ENCODE measurements at places on chromosomes 4 and X. TPM values are rescaled to one million over a fixed set of nuclear protein-coding genes. Genes with fewer than 3 reads are reported as not detected.

The DMP1 gene
- not detected for total RNA-seq

The GLRA3 gene
- not detected for total RNA-seq

The TRAM1L1 gene
- 0.75 TPM for total RNA-seq

The PAGE4 gene
- total RNA-seq, result not detected

The FGD1 gene
- total RNA-seq, result 15.6 TPM

The CCDC120 gene
- 14.4 TPM for total RNA-seq

The ZIC3 gene
- not detected for total RNA-seq

GRCh38 chr4:148716431-148717052, 274.3 kb upstream of the NR3C2 start:
- no peaks in the 10 kb centered on the region for H3K4me1 ChIP-seq
- no peaks in the 10 kb centered on the region for H3K36me3 ChIP-seq
- H3K27me3 ChIP-seq, result no peaks in the 10 kb centered on the region
- no peak overlapping the region for H3K27ac ChIP-seq

GRCh38 chr4:112652216-112652615, 15.3 kb downstream of the LARP7 start:
- H3K36me3 ChIP-seq, result peaks cover 76% of the 10 kb centered on the region
- no peaks in the 10 kb centered on the region for H3K27me3 ChIP-seq
- no peak overlapping the region for H3K27ac ChIP-seq
- DNase-seq, result no peak

DNA sequence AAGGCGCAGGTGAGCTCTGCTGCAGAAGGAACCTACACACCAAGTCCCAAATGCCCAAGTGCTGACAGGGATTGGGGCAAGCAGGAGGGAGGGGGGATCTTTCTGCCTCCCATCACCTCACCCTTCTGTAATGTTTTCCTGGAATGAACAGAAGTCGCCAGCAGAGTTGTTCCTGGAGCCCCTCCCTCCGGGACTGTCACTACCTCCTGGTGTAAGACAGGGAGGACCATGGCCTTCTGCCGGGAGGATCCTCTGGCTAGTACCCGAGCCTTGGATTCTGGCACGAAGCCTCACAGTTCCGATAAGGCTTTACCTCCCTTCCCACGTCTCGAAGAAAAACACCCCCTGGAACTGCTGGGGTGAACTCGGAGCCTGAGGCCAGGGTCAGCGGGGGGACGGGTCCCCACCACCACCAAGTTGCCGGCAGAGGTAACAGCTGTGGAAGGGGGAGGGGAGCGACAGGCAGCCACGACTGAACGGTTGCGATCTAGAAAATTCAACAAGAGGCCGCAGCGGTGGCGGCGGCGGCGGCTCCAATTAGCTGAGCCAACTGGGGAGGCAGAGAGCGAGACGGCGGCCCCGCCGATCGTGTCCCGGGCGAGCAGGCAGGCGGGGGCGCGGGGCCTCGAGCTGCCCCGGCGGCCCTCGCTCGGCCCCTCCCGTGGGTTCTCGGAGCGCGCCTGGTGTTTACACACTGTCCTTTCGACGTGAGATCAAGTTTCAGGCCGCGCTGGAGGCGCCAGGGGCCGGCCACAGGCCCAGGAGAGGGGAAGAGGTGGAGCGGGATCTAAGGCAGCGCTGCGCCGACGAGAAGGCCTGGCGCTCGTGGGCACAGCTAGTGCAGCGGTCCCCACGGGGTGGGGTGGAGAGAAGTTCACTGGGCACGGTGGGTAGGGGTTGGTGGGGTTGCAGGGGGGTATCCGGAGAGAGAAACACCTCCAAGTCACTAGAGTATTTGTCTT, 53.7 kb upstream of the BCOR start:
- no peaks in the 10 kb centered on the region for H3K4me1 ChIP-seq
- H3K27me3 ChIP-seq, result no peaks in the 10 kb centered on the region

DNA sequence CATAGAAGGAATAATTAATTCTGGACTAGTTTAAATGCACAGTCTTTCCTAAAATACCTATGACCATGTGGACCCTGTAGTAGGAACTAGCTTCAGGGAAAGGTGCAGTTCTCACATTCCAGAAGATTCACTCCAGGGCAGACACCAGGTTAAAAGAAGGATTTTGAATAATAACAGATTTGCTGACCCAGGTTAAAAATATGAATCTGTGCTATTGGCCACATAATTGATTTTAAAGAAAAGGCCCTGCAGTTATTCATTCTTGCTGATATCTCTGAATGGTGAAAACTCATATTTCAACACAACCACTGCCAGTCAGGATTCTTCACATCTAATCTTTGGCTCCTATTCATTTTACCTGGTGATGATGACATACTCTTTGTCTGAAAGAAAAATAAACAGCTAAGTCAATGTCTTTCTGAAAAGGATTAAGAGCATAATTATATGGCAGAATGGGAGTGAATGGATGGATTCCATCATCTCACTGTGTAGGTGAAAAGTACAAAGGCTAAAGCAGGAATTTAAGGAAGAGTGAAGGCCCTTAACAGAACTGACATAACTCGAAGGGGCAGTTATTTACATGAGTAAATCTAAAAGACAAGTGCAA, 432.8 kb downstream of the PDGFC start:
- DNase-seq, result peak; percentile 33
- no peak overlapping the region for H3K4me3 ChIP-seq
- H3K27me3 ChIP-seq, result no peaks in the 10 kb centered on the region
